ENCODE measurements at places on chromosomes 7 and 10. TPM values are rescaled to one million over a fixed set of nuclear protein-coding genes. Genes with fewer than 3 reads are reported as not detected.

The MOGAT3 gene
- not detected for total RNA-seq

GRCh38 chr10:86187499-86188239, 178.9 kb downstream of the GRID1 start:
- DNase-seq, result no peak

DNA sequence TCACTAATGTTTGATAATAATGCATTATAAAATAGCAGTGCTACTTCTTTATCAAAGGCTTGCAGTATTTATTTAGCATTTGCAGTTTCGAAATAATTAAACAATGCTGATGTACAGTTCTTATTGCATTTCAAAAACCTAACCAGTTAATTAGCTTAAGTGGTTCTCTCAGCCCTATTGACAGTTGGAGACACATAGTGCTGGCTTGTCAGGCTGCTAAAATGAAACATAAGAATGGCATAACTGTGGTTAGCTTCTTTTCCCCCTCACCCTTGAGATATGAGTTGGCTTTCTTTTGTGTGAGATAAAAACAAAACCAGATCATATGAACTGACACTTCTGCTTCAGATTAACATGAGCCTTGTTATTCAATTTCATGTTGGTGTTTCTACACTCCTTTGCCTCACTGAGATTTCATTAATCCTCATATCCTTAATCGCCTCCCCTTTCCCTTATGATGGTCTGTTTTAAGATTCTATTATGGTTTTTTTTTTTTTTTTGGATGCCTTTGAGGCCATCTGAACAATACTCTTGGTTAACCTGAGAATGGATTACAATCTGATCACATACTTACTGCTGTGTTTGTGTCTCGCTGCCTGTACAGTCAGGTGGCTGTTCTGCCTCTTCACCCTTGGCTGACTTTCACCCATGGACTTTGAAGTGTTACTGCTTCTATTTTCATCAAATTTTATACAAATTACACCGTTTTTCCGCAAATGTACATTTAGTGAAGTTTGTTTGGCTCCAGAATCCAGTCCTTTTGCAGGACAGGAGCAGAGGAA, 108.0 kb downstream of the SDK1 start:
- DNase-seq, result no peak

- no peak for DNase-seq
These were observed 208.7 kb downstream of the MAD1L1 start for GRCh38 chr7:2023877-2024566.

- no peak for DNase-seq
These were observed 16.6 kb downstream of the JAZF1 start for GRCh38 chr7:28163949-28164348.

All from activated CD8-positive, alpha-beta T cell treated with anti-CD3 and anti-CD28 coated beads for 36 hours (primary cell).